Panc1 (cell line): ENCODE measurements at places on chromosomes 6 and 20.

GRCh38 chr6:162332365-162332764, 395.2 kb downstream of the PRKN start:
- DNase-seq, result no peak
- no peaks in the 10 kb centered on the region for H3K36me3 ChIP-seq
- H3K4me3 ChIP-seq, result no peak overlapping the region
- H3K27ac ChIP-seq, result no peak overlapping the region
- H3K27me3 ChIP-seq, result no peaks in the 10 kb centered on the region

GRCh38 chr20:61673152-61673847, 392.4 kb downstream of the TAF4 start:
- H3K27ac ChIP-seq, result no peak overlapping the region
- peaks cover 6% of the 10 kb centered on the region; the same call in 1 of the 2 replicates for H3K27me3 ChIP-seq
- DNase-seq, result no peak
- H3K36me3 ChIP-seq, result no peaks in the 10 kb centered on the region
- H3K4me3 ChIP-seq, result no peak overlapping the region
- H3K4me1 ChIP-seq, result no peaks in the 10 kb centered on the region

GRCh38 chr6:75147512-75147911, 58.3 kb downstream of the COL12A1 start:
- no peak overlapping the region for H3K4me3 ChIP-seq
- H3K36me3 ChIP-seq, result no peaks in the 10 kb centered on the region
- no peak for DNase-seq

GRCh38 chr20:37243076-37243936, 18.3 kb downstream of the GHRH start:
- no peak for DNase-seq
- H3K36me3 ChIP-seq, result peaks cover 20% of the 10 kb centered on the region
- no peak overlapping the region for H3K27ac ChIP-seq
- H3K4me1 ChIP-seq, result no peaks in the 10 kb centered on the region
- H3K4me3 ChIP-seq, result no peak overlapping the region
- H3K27me3 ChIP-seq, result no peaks in the 10 kb centered on the region
